ENCODE measurements at places on chromosomes 5 and 9. TPM values are rescaled to one million over a fixed set of nuclear protein-coding genes. Genes with fewer than 3 reads are reported as not detected.

The THBS4 gene
- total RNA-seq, result 0.29 TPM

The PHPT1 gene
- 114 TPM for total RNA-seq

The FAM221B gene
- not detected for total RNA-seq

The DBH gene
- not detected for total RNA-seq

The WDR31 gene
- total RNA-seq, result 0.14 TPM

The SGCD gene
- total RNA-seq, result 0.06 TPM

The CYLC2 gene
- not detected for total RNA-seq

The PLCXD3 gene
- total RNA-seq, result 0.46 TPM

The PCDHAC1 gene
- not detected for total RNA-seq

The NR5A1 gene
- total RNA-seq, result not detected

The IL6ST gene
- total RNA-seq, result 61.6 TPM

The FAM169A gene
- 11.1 TPM for total RNA-seq

The C5orf52 gene
- total RNA-seq, result not detected

The PCDH12 gene
- under 0.01 TPM for total RNA-seq

The LYRM7 gene
- 4.2 TPM for total RNA-seq

The PRELID2 gene
- 12.7 TPM for total RNA-seq

The WDR36 gene
- total RNA-seq, result 21.0 TPM

Data from epithelial cell of proximal tubule (primary cell).